ENCODE measurements at places on chromosomes 2 and 18.

DNA sequence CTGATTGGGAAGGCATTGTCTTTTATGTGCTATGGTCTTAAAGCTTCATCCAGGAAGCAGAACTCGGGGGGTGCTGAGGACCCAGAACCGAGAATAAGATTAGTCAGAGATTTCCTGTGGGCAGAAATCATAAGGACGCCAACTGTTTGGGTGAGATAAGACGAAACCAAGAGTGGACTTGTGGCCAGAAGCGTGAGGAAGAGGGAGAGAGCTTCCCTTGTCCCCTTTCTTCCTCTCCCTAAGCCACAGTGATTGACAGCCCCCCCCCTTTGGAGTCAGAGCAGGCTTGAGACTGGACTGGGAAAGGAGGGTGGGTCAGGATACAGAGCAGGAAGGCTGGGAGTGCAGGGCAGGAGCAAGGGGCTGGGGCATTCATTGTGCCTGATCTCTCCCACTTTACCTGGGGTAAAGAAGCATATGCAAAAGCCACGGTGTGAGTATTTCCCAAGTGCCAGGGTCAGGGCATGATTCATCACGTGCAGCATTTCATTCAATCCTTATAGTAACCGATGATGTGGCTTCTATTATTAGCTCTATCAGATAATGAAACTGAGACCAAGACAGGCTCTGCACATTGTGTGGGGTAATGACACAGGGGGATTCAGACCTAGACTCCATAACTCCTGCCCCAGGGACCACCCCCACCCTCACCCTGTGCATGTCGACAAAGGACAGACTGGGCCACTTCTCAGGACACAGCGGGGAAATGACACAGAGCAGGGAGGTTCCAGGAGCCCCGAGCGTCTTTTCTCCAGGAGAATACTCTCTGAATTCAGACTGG lies 3.0 kb upstream of the IL1RN start:
- no peak for DNase-seq

GRCh38 chr2:144678736-144679135 lies 158.8 kb upstream of the ZEB2 start:
- no peak for DNase-seq

GRCh38 chr2:8805278-8806210 lies 31.9 kb downstream of the KIDINS220 start:
- no peak for DNase-seq

GRCh38 chr2:129923265-129924091 lies 56.0 kb upstream of the RAB6C start:
- peak; percentile 54 for DNase-seq

DNA sequence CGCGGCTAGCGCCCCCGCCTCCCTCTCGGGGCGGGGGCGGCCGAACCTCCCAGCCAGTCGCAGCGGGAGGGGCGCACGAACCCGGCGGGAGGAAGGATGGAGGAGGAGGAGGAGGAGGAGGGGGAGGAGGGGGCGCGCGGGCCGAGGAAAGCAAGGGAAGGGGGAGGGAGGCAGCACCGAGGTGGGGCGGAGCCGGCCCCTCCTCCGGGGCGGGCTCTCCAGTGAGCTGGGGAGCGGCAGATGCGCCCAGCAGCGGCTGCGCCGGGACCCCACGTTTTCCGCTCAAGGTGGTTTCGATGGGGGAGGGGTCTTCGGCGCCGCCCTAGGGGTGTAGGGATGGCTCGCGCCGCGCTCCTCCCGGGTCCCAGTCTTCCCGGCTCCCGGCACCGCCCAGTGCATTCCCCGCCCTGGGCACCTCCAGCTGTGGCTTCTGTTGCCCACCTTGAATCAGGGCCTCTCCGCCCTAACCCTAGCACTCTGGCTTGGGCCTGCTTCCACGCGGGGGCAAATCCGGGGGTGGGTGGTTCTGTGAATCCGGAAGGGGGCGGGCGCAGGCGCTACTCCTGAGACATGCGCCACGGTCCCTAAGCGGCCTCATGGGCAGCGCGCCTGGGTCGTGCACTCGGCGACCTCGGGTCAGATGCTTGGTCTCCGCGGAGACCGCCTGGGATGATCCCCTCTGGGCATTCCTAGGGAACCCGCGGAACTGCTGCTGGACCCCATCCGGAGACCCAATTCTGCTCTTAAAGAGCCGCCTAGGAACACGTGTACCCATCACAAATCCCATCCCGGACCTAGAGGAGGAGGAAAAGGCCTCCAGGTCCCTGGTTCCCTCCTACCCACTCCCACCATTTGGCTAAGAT lies at the start of gene FBXO41:
Gene FBXO41 (minus strand): TSS at position 183 of the 863 bp plus-strand sequence. CDS start 14,848 bp downstream, outside the sequence.
- peak; percentile 89 for DNase-seq

GRCh38 chr18:23689031-23689615 lies at the start of gene LAMA3:
Gene LAMA3 (plus strand): TSS chr18:23689453. CDS start chr18:23689684, 231 bp downstream.
- DNase-seq, result peak; percentile 88

DNA sequence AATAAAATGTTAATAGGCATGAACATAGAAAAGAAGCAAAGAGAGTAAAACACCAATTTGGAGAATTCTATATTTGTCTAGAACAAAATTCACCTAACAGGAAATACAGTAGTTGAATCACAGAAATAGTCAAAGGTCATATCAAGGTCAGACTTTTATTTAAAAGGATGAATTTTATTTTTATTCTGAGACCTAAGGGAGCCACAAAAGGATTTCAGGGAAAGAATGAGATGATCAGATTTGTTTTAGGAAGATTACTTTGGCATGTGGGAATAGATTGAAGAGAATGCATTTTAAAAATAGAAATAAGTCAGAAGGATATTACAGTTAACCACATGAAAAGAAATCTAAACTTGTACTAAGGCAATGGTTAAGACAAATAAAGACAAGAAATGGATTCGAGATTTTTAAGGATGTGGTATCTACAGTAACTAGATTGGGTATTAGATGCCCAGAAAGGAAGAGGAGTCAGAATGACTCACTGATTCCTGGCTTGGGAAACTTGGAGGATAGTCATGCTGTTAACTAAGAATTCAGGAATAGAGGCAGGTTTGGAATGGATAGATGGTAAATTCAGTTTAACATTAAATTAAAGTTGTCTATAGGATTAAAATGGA lies 56.0 kb downstream of the METTL4 start:
- DNase-seq, result no peak

- no peak for DNase-seq
Observed at GRCh38 chr18:55286257-55286825, 301.7 kb downstream of the TCF4 start.

GRCh38 chr18:70469916-70470315 lies 181.1 kb downstream of the SOCS6 start:
- DNase-seq, result no peak

- DNase-seq, result no peak
Observed at GRCh38 chr2:45862843-45863242, 211.4 kb downstream of the PRKCE start.

GRCh38 chr18:35397976-35398375 lies 20.8 kb upstream of the ZNF396 start:
- no peak for DNase-seq

- no peak for DNase-seq
Observed at GRCh38 chr18:59008302-59008974, 131.2 kb upstream of the SEC11C start.

DNA sequence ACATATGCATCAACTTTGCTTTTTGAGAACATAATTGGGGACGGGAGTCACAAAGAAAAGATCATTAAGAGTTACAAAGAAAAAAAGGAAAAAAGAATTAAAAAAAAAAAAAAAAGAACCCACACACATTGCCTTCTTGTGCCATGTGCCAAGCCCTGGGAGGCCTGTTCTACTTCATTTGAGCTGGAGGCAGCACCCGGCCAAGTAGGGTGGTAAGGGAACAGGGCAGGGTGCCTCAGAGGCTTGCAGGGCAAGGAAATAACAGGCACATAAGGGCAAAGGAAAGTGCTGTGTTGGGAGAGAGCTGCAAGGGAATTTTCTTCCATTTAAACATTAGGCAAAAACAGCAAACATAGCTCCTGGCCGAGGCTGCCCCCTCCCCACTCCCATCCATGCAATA lies 418.0 kb downstream of the TMEM182 start:
- DNase-seq, result no peak

GRCh38 chr2:196170606-196171247 lies 651 bp downstream of the STK17B start:
- peak; percentile 64 for DNase-seq

- peak; percentile 22 for DNase-seq
Observed at GRCh38 chr2:24490181-24490689, 819 bp upstream of the NCOA1 start.

DNA sequence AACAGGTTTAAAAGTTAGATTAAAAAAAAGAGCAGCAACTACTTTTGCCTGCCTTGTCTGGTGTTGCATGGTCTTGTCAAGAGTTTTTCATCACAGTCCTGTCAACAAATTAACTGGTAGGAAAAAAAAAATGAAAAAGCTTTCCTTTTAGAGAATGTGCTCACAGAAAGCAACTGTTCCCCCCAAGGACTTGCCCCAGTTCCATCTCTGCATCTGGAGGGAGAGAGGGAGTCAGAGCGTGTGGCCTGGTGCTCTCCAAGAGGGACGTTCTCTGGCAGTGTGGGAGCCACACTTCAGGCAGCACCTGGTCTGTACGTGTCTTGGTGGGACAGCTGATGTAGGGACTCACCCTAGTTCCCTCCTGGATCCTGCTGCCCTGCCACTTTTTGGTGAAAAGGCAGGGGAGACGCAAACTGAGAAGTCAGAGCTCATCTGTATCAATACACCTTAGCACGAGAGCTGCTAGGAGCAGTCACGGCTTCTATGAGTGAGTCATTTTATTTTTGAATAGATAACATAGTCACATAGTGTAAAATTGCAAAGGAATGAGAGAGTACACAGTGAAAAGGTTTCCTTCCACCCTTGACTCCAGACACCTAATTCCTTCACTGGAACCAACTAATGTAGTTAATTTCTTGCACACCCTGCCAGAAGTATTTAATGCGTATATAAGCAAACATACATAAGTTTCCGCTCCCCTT lies 172.5 kb upstream of the MGAT5 start:
- no peak for DNase-seq

DNA sequence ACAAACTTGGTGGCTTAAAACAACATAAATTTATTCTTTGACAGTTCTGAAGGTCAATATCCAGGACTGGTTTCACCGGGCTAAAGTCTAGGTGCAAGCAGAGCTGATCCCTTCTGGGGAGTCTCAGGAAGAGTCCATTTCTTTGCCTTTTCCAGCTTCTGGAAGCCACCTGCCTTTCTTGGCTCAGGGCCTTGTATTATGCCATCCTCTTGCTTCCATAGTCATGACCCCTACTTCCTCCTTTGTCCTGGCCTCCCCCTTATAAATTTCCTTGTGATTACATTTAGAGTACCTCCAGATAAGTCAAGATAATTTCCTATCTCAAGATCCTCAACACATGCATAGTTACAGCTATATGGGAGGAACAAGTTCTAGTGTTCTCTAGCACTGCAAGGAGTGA lies 1089.5 kb downstream of the LRP1B start:
- DNase-seq, result no peak

- DNase-seq, result no peak
Observed at GRCh38 chr18:41075212-41075611, 879.8 kb upstream of the PIK3C3 start.

GRCh38 chr2:177553176-177553884 lies 160.8 kb downstream of the AGPS start:
- no peak for DNase-seq

DNA sequence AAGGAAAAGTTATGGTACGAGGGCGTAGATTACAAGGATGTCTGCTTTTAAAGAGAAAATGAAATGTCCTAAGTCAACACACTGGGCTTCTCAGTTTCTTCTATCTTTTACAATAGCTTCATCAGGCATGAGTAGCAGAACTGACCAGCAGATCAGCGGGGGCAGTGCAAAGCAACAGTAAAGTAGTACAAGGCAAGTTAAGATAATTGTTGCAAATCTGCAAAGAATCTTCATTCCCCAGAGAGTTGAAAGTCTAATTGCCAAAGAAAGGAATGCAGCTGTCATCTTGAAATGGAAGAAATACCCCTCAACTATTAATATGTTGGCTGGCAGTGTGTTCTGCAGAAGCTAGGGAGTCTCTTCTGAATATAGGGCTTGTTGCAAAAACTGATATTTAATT lies 60.2 kb upstream of the SLC39A10 start:
- DNase-seq, result no peak

DNA sequence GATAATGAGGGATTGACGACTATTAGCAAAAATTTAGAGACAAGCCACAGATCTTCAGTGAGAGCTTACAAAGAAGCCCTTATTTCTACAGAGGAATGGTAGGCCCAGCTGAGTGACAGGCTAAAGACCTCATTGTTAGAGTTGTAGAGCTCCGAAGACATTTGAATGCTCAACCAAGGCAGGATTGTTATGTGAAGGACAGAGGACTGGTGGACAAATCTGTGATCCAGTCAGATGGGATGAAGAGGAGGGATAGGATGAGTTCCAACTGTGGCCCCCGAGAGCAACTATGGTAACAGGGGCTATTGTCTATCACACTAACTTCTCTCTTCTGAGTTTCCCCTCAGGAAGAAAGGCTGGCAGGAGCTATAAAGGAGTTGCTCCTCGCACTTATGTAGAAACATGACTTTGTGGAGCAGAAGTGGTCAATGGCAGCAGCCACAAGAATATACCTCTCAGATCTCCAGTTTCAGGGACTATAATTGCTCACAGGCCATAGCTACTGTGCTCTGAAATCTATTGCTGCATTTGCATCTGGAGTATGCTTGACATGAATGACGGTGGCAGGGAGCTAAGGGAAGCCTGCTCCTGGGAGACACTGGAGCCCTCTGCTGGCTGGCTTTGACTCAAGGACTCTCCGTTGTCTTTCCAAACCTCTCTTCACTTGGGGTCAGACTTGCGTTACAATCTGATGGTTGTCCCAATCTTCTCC lies 50.3 kb upstream of the GREB1L start:
- peak; percentile 77 for DNase-seq

- DNase-seq, result no peak
Observed at GRCh38 chr18:53943326-53943860, 281.1 kb downstream of the MBD2 start.

- DNase-seq, result peak; percentile 50
Observed at GRCh38 chr2:147989809-147990403, 30.6 kb downstream of the ORC4 start.

GRCh38 chr2:42261518-42262195 lies 92.5 kb downstream of the EML4 start:
- DNase-seq, result no peak

DNA sequence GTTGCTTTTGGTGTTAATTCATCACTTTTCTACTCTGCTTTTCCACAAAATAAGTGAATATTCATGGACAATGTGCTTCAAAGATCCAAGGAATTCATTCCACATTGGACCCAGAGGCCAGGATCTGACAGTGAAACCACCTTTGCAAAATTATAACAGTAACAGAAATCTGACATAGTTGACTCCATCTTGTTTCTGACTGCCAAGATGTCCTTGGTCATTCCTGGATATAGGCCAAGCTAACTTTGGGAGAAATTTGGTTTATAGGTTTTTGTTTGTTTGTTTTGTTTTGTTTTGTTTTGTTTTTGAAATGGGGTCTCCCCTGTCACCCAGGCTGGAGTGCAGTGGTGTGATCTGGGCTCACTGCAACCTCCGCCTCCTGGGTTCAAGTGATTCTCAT lies 10.3 kb downstream of the MPPE1 start:
- no peak for DNase-seq

GRCh38 chr2:96844405-96844808 lies 586 bp upstream of the ANKRD23 start:
- no peak for DNase-seq

Measured in D341Med (cell line).